WERI-Rb-1 (cell line): ENCODE measurements at places on chromosomes 11 and 22.

GRCh38 chr11:73252577-73253191 lies 19.5 kb upstream of the P2RY6 start:
- peak; percentile 35 for DNase-seq

DNA sequence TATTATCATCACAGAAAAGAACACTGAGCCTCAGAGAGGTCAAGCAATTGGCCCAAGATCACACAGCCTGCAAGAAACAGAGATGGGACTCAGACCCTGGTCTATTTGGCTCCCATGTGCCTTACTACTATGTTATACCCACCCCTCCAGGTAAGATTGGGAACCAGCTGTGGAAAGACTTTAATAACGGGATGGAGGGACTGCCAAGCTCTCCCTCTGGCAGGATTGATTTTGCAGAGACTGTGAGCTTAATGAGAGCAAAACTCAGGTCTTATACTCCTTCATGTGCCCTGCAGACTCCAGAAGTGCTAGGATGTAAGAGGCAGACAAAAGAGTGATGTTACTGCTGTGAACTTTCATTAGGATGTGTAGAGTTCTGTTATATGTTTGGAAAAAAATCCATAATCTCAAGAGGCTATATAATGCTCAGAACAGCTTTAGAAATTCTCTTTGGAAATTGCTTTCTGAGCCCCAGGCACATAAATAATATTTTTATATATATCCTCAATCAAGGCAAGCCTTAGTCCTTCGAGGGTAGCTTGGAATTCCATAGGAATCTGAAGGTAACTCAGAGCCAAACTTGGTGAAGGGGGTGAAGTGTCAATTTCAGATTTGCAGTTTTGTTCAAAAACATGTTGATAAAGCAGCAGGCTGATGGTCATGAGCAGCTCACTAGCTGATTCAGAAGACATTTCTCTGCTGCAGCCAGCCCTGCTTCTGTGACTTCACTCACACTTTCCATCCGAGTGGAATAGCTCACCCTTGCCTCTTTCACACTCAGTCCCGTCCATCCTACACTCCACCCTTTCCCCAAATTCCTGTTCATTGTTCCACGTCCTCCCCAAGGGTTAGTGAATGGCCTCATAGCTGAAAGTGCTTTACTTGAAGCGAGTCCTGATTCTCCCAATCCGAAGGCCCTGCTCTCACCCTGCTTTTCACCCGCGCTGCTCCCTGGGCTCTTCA lies 188.8 kb downstream of the SNX19 start:
- DNase-seq: no peak

- DNase-seq: peak; percentile 96
Observed at GRCh38 chr22:39997939-39998726, 3.4 kb downstream of the FAM83F start.

GRCh38 chr11:6459099-6459450 lies 14.7 kb downstream of the TRIM3 start:
- DNase-seq: no peak

DNA sequence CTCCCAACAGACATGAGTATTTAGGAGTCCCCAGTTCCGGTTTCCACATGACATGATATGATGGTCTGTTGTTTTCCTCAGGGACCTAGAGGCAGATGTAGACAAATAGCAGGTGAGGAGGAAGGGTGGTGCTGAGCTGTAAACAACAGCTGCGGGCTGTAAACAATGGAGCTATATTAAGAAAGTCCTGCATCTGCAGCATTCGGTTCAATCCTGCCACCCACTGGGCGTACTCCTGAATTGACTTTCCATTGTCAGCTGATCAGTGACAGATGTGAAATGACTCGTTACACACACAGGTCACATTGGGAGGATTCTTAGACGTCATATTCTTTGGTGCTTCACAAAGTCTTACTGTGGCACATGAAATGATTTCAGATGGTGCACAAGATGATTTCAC lies 26.8 kb upstream of the RAG1 start:
- DNase-seq: peak; percentile 39

GRCh38 chr11:112748713-112749543 lies 212.3 kb upstream of the NCAM1 start:
- DNase-seq: peak; percentile 59

DNA sequence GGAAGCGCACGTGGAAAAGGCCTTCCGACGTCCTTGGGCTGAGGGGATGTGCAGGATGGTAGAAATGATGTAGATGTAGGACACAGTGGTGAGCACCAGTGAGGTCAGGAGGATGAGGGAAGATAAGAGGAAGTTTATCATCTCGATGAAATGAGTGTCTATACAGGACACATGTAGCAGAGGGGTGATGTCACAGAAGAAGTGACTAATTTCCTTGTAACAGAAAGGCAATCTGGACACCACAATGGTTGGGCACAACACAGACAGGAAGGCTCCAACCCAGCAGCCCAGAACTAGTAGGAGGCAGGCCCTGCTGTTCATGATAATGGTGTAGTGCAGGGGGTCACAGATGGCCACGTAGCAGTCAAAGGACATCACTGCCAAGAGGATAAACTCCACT lies 35.0 kb upstream of the OR6M1 start:
- DNase-seq: no peak

- DNase-seq: no peak
Observed at GRCh38 chr22:50299785-50300619, 7.4 kb downstream of the PLXNB2 start.

- no peak for DNase-seq
Observed at GRCh38 chr11:117456027-117456720, 128.5 kb downstream of the CEP164 start.

DNA sequence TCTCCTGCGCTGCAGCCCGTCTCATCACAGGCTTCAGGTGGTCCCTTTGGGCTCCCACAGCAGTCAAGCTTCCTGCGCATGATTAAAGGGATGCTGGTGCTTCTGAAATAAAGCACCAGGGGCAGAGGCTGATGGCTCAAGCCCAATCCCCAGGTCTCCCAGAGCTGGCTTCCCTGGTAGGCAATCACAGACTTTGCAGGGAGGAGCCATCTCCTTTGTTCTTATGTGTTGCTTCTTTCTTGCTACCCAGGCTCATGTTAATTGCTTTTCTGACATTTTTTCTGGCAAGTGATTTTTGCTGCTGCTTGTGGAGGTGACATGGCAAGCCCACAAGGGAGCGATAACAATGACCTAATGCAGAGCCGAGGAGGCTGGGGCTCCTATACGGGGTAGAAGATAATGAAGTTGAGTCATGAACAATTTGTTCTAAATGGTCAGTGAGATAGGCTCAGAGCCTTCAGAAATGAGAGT lies 25.2 kb upstream of the PLET1 start:
- DNase-seq: no peak

DNA sequence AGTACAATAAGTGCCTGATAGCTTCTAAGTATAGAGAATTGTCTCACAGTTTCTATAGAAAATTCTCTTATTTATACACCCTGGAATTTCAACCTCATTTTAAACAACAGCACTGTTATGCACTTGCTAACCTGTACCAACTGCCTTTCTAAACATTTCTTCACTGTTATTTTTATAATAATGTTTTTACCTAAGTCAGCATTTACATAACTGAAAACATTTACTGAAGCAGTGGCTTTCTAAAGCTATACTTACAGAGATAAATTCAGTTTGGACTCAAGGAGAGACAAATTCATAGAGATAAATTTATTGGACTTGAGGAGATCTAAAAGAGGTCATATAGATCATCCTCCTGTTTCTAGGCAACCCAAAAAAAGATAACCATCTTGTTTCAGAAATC lies 686.6 kb upstream of the FAT3 start:
- no peak for DNase-seq

DNA sequence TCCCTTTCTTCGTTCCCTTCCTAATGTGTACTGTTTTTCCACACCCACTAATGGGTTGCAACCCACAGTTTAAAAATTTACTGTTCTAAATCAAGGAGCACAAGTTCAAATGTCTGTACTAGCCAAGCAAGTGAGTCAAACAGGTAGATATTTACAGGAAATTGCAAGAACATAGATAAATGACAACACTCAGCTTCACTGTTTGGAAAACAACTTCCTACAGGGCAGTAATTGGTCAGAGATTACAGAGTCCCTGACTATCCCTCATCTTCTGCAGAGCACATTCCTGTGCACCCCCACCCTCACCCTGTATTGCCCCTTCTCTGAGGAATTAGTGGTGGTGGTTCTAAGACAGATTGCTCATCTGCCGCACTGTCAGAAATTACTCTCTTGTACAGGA lies 1.9 kb downstream of the SERPING1 start:
- DNase-seq: no peak

DNA sequence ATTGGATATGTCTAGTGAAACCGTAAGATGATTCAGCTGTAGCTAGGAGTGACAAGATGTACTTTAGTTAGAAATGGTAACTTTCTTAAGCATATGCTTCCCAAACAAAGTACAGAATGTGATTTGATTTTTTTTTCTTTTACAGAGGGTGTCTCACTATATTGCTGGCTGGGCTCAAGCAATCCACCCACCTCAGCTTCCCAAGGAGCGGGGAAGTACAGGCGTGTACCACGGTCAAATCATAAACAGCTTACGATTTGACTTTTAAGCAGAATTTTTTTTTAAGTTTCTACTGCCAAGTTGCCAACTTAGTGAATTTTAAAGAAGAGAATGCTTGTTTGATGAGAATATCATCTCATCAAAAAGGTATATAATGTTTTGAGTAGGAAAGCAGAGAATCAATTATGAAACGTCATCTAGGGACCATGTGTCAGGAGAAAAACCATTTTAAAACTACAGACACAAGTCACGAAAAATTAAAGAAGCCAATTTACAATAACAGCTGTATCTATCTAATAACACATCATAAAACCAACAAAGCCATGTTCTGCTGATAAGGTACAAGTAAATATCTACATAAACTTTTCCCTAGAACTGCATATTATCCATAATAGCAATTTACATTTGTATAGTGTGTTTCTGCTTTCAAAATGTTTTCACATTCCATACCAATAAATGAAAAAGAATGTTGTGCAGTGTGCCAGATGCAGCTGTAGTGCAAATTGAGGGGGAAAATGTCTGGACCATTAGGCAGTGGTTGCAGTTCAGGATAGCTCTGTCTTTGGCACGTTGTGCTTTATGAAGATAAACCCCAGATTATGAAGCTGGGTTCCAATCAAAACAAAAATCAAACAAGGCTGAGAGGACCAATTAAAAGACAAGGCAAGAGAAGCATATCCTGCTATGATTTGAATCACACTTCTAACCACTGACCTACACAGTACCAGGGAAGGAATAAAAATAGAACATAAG lies 33.7 kb upstream of the USP47 start:
- DNase-seq: no peak

GRCh38 chr11:114187173-114187572 lies 109.0 kb upstream of the NNMT start:
- DNase-seq: no peak
